MCF 10A (cell line): ENCODE measurements at places on chromosomes 2 and 18. TPM values are rescaled to one million over a fixed set of nuclear protein-coding genes. Genes with fewer than 3 reads are reported as not detected.

Gene ACVR1C
- 0.12 and 0.17 TPM in 2 replicates for total RNA-seq

Gene CNGA3
- total RNA-seq = not detected in 2 replicates

Gene SDC1
- total RNA-seq = 214 and 232 TPM in 2 replicates

Gene RMND5A
- 41.0 and 46.7 TPM in 2 replicates for total RNA-seq

Gene RNF144A
- total RNA-seq = 0.21 and 0.47 TPM in 2 replicates

Gene ABCG5
- not detected in 2 replicates for total RNA-seq

Gene PTPRN
- total RNA-seq = not detected in 2 replicates

Gene C1GALT1C1L
- total RNA-seq = 0.27 TPM in 1 of 2 replicates, not detected in the other

Gene IL18R1
- total RNA-seq = 3.5 and 6.7 TPM in 2 replicates

Gene PARD6G
- total RNA-seq = 8.1 and 8.2 TPM in 2 replicates

Gene TPO
- not detected in 2 replicates for total RNA-seq

Gene INHBB
- total RNA-seq = 0.10 and 0.16 TPM in 2 replicates

Gene COLEC12
- 0.05 TPM in 1 of 2 replicates, not detected in the other for total RNA-seq

Gene SNTG2
- not detected in 2 replicates for total RNA-seq

Gene ZNF385B
- total RNA-seq = 0.33 TPM in 1 of 2 replicates, not detected in the other

Gene PID1
- total RNA-seq = 123 and 211 TPM in 2 replicates

Gene TMEM17
- total RNA-seq = 2.6 and 3.1 TPM in 2 replicates

Gene SKOR2
- total RNA-seq = not detected in 2 replicates

Gene DPP10
- not detected in 2 replicates for total RNA-seq

Gene SPAST
- 20.4 and 23.8 TPM in 2 replicates for total RNA-seq

Gene C1QL2
- not detected in 2 replicates for total RNA-seq

Gene UPP2
- total RNA-seq = not detected in 2 replicates

Gene CTAGE1
- total RNA-seq = not detected in 2 replicates

Gene TEKT4
- total RNA-seq = not detected in 2 replicates

Gene CD8B2
- total RNA-seq = not detected in 2 replicates

Gene SLC23A3
- total RNA-seq = 1.7 and 2.6 TPM in 2 replicates

Gene SH3RF3
- total RNA-seq = 21.0 and 21.7 TPM in 2 replicates

Gene MDH1B
- 0.66 and 0.77 TPM in 2 replicates for total RNA-seq

Gene MYO3B
- total RNA-seq = not detected in 2 replicates

Gene IGFBP5
- total RNA-seq = not detected in 2 replicates

Gene NDC80
- total RNA-seq = 20.4 and 29.6 TPM in 2 replicates

Gene PLCD4
- total RNA-seq = 0.40 and 0.86 TPM in 2 replicates

Gene CYTIP
- total RNA-seq = 0.19 TPM in 1 of 2 replicates, not detected in the other

Gene FLACC1
- 0.74 and 1.1 TPM in 2 replicates for total RNA-seq

Gene DBI
- 76.8 and 104 TPM in 2 replicates for total RNA-seq

Gene POMC
- total RNA-seq = not detected in 2 replicates

Gene TCF23
- total RNA-seq = not detected in 2 replicates

Gene AMMECR1L
- total RNA-seq = 31.1 and 32.6 TPM in 2 replicates

Gene MERTK
- 0.19 and 0.49 TPM in 2 replicates for total RNA-seq

Gene CPO
- total RNA-seq = not detected in 2 replicates

Gene TLX2
- total RNA-seq = not detected in 2 replicates

Gene DNAJC5G
- total RNA-seq = not detected in 2 replicates

Gene NYAP2
- not detected in 2 replicates for total RNA-seq

Gene TXNDC2
- not detected in 2 replicates for total RNA-seq

Gene MAB21L4
- total RNA-seq = not detected in 2 replicates
